Activated CD4-positive, alpha-beta T cell treated with anti-CD3 and anti-CD28 coated beads, Interleukin-2, Interleukin-4, amounts not matched to agents 100 ng/mL and 50 ng/mL, durations not matched to agents 16 hours and 8 hours (primary cell): ENCODE measurements at places on chromosomes 1 and 21.

GRCh38 chr1:200836213-200836612, 36.6 kb upstream of the GPR25 start:
- DNase-seq = no peak

GRCh38 chr1:22044690-22045420, 7.7 kb upstream of the CDC42 start:
- DNase-seq = no peak

DNA sequence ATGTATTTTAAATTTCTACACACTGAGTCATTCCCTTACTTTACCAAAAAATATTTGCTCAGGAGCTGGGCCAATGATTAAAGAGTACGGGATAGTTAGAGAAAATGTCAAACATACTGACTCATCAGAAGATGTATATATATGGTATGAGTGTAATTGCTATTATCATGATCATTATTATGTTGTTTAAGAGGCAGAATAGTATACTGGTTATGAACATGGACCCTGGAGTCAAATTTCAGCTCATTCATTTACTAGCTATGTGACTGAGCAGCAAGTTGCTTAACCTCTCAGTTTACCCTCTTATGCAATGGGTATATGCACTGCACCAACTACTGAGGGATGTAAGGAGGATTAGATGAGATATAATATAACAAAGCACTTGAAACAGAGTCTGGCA, 41.2 kb upstream of the USH2A start:
- no peak for DNase-seq

GRCh38 chr1:11132563-11133293, 33.1 kb upstream of the EXOSC10 start:
- DNase-seq = no peak

- DNase-seq = no peak
These were observed 40.9 kb downstream of the RPL5 start for GRCh38 chr1:92872719-92873118.

DNA sequence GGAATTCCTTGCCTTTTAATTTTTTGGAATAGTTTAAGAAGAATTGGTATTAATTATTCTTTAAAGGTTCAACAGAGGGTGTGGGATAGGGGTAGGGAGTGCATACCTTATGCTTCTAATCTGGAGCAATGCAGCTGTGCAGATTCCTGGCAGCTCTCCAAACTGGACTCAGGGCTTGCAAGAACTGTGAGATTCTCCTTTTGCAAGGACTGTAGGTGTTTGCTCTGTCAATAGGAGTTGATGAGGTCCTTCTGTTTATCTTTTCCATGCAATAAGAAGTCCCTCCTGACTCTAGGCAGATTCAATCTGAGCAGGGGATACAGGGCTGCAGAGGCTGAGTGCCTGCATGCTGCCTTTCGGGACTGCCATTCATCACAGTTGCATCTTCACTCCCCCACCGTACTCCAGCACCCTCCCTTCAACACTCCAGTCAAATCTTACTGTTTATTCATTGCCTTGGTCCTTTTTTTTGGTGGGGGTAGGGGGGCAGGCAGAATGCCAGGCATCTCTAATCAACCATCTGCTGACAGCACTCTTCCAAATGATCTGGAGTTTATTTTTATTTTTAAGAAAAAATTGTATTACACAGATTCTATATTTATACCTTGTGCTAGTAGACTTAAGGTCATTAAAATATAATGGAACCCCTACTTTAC, 122.3 kb downstream of the DISC1 start:
- no peak for DNase-seq

DNA sequence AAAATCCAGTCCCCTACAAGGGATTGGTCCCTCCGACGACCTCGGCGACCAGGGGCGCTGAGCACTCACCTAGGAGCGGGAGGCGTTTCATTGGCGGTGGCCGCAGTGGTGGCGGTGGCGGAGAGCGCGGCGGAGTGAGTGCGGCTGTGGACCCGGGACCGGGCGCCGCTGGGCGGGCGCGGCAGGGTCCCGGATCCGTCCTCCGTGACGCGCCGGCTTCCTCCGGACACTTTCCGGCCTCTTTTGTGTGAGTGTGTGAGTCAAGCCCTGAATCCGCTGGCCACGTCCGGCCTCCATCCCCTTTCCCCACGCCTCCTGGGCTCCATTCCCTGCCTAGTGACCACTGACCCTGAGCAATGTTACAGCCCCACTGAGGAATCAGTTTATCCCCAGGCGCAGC, at the start of gene ADGRL4:
ADGRL4 (minus strand) TSS at position 167 of the 400 bp plus-strand sequence; CDS start at position 91, 76 bp downstream.
- DNase-seq = no peak

- DNase-seq = no peak
These were observed 690 bp downstream of the EPS8L3 start for GRCh38 chr1:109762821-109763645.

DNA sequence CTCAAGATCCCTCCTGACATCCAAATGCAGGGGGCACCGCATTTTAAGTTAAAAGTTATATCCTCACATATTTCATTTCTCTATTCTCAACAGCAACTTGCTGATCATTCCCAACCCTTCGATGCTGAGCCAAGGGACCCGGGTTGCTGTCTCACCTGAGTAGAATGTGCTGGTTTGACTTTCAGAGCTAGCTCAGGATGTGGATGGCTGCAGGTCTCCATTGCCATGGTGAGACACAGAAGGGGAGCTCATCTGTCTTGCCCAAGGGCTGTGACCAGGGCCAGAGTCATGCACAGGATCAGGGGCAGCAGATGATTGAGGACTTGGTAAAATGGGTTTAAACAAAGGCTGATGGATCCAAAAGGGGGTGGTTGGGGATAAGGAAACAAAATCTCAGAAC, 112.1 kb downstream of the HMGB4 start:
- DNase-seq = no peak

DNA sequence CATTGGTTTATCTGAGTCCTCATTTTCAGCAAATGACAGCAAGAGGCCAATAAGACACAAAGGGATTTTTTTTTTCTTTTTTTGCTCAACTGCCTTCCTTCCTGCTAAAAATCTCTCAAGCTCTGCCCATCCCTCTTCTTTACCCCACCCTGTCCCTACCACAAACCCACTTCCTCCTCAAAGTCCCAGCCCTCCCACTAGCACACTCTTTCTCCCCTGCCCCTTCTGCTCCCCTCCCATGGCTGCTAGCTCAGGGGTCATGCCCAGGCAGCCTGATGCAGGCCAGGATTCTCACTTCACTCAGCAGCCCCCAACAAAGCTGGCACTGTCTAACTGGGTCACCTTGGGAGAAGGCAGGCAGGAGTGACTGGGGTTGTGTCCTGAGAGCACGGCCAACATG, 28.8 kb upstream of the PPP2R5A start:
- peak; percentile 18 for DNase-seq

DNA sequence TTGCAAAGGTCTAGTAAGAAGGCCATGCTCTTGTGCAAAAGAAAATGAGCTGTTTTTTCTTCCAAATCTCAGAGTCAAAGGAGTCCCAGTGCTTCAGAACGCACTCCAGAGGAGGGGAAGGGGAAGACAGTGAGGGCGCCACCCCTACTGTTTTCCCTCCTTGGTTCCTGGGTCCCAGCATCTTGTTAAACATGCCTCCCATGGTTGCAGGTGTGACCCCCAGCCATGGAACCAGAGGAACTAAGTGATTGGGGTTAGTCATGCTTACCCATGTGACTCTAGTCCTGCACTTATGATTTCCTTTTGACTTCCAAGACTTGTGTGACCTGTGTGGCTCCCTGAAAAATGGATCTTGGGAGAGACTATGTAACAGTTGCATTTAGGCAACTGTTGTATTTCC, 6.1 kb upstream of the AKR7A3 start:
- DNase-seq = no peak

DNA sequence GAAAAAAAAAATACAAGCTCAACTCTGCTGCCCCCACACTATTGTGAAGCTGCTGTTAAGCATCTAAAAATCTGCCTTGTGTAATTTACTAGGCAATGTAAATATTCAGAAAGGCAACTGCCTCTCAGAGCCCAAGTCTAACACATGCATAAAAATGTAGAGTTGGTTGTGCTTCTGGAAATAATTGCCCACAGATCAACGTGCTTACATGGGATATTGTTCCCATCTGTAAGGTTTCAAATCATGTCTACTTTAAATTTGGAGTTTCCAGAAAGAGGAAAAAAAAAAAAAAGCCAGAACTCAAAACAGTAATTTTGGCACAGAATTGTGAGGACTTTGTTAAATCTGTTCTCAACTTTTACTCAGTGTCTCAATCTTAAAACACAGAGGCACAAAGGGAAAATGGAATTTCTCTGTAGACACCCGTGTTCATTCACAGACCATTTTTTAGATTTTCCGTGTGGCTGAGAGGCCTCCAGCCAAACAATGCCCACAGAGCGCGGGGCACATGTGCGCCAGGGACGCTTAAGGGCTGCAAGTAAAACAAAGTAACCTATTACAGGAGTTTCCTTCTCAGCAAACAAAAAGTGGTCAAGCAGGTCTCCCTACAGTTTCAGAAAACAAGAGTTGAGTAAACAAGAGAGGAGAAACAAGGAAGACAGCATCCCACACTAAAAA, 115.5 kb downstream of the RERE start:
- no peak for DNase-seq

GRCh38 chr1:26391450-26391849, 18.9 kb upstream of the ZNF683 start:
- peak; percentile 33 for DNase-seq

- DNase-seq = no peak
These were observed 4.3 kb downstream of the MAN1A2 start for GRCh38 chr1:117371441-117372151.

DNA sequence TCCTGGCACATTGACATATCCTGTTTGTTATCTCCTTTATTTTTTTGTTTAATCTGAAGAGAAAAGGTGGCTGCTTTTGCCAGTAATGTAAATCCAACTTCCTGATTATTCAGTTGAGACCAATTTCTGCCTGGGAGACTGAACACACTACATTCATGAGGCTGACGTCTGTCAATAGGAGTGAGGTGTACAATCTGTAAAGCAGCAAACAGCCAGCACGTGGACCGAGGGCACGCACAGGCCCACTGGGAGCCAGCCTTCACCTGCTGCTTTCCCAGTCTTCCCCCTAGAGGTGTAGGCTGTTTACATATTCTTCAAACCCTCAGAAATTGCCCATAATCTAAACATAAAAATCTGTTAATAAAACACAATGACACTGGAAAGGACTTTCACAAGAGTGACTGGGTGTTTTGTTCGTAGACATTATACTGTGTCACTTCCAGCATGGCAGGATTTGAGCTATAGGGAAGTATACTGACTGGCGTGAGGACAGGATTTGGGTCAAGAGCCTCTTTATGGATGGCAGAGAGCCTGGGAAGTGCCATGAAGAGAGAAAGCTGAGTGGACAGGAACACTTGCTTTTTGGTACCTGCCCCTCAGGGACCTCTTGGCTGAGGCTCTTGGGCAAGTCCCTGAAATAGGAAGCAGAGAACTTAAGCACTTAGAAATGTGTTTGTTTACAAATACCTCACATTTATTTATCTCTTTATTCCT, 552.9 kb upstream of the CAMK1G start:
- DNase-seq = no peak

- no peak for DNase-seq
These were observed 31.8 kb upstream of the ANGPTL7 start for GRCh38 chr1:11157394-11157793.

DNA sequence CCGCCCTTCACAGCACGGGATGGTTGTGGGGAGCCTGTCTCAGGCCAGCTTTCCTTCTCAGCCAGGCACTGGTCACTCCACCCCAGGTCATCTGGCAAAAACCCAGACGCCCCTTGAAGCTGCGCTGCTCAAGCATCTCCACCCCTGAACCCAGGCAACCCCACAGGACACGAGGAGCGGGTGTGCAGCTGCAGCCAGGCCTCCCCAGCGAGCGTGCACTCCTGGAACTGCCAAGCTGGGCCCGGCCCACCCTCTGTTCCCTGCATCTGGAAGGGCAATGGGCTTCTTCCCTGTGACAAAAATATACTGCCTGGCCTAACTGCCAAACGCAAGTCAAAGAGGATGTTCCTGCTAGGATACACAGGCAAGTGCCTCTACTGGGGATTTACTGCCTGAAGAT, 39.7 kb downstream of the SLC66A1 start:
- no peak for DNase-seq

- no peak for DNase-seq
These were observed 406.7 kb downstream of the RWDD3 start for GRCh38 chr1:95640746-95641145.

- DNase-seq = no peak
These were observed 60.1 kb upstream of the FAM89A start for GRCh38 chr1:231099996-231100767.

DNA sequence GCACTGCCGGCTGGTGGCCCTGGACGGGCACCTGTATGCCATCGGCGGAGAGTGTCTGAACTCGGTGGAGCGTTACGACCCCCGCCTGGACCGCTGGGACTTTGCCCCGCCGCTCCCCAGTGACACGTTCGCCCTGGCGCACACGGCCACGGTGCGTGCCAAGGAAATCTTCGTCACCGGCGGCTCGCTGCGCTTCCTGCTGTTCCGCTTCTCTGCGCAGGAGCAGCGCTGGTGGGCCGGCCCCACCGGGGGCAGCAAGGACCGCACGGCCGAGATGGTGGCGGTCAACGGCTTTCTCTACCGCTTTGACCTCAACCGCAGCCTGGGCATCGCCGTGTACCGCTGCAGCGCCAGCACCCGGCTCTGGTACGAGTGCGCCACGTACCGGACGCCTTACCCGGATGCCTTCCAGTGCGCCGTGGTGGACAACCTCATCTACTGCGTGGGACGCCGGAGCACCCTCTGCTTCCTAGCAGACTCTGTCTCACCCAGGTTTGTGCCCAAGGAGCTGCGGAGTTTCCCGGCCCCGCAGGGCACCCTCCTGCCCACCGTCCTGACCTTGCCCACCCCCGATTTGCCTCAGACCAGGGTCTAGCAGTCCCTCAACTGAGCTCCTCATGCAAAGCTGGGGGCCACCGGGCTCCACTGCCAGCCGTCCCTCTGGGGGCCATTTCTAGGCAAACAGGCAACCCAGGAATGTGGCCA, 2.1 kb downstream of the KLHDC7A start:
- DNase-seq = no peak

GRCh38 chr1:211099393-211099792, 34.6 kb downstream of the KCNH1 start:
- DNase-seq = no peak

- no peak for DNase-seq
These were observed 687 bp upstream of the SEMA6C start for GRCh38 chr1:151147132-151147503.

- DNase-seq = no peak
These were observed 95.7 kb downstream of the ATP6V1G3 start for GRCh38 chr1:198444792-198445191.

DNA sequence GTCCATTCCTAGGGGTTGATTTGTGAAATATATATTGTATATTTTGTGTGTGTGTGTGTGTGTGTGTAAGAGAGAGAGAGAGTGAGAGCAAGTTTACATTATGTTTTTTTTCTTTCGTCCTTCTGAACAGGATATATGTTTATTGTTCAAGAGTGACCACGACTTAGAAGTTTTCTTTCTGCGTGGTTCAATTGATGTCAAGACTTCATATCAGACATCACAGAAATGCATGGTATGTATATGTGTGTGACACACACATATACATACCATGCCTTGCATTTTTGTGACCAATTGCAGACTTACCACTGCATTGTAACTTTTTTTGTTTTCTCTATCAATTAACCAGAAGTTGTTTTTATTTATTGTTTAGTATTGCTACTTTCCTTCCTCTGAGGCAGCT, 2.5 kb downstream of the RASAL2 start:
- DNase-seq = no peak

- no peak for DNase-seq
These were observed 661 bp downstream of the PLEKHO1 start for GRCh38 chr1:150150133-150151021.

GRCh38 chr21:32777269-32777668, 5.7 kb upstream of the PAXBP1 start:
- DNase-seq = no peak
